ENCODE measurements at places on chromosomes 11 and 22. TPM values are rescaled to one million over a fixed set of nuclear protein-coding genes. Genes with fewer than 3 reads are reported as not detected.

DNA sequence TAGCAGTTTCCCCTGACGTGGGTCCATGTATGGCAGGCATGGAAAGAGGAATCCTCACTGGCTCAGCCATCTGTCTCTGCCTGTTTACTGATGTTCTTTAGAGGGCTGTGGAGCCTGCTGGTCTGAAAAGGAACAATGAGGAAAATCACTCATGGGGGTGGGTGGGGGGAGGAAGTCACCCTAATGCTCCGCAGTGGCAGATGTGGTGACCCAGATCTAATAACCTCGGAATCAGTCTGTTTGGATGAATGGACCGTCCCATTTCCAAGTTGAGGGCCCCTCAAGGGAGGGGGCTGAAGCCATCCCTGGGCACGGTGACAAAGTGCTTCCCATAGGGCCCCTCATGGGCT is 4.4 kb downstream of the BCR start:
- no peak overlapping the region for H3K4me3 ChIP-seq
- H3K27ac ChIP-seq: no peak overlapping the region
- H3K27me3 ChIP-seq: no peaks in the 10 kb centered on the region
- no peaks in the 10 kb centered on the region for H3K36me3 ChIP-seq

DNA sequence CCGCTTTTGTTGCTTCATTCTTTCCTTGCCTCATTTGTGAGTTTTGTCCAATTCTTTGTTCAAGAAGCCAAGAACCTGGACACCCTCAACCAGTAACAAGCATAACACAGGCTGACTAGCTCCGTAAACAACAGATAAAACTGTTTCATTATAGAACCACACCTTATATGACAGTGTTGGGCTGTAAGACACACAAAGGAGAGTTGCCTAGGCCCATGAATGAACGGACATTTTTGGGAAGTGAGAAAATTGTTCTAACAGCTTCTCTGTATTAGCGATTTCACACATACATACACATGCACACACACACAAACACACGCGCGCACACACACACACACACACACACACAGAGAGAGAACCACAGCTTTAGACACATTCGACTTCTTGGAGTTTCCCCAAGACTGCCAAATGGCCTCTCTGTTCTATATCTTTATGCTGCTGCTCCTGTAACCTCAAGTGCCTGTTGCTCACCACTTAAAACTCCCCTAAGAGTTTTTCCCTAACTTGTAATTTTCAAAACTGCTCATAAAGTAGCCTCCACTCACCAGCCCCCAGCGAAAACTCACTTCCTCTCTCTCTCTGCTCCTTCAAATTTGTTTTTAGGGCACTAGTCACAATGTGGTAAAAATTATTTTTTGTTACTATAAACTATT is 35.9 kb downstream of the CTSC start:
- no peaks in the 10 kb centered on the region for H3K36me3 ChIP-seq
- peak overlapping the region; percentile 89 for H3K27ac ChIP-seq
- no peak overlapping the region for H3K4me3 ChIP-seq

DNA sequence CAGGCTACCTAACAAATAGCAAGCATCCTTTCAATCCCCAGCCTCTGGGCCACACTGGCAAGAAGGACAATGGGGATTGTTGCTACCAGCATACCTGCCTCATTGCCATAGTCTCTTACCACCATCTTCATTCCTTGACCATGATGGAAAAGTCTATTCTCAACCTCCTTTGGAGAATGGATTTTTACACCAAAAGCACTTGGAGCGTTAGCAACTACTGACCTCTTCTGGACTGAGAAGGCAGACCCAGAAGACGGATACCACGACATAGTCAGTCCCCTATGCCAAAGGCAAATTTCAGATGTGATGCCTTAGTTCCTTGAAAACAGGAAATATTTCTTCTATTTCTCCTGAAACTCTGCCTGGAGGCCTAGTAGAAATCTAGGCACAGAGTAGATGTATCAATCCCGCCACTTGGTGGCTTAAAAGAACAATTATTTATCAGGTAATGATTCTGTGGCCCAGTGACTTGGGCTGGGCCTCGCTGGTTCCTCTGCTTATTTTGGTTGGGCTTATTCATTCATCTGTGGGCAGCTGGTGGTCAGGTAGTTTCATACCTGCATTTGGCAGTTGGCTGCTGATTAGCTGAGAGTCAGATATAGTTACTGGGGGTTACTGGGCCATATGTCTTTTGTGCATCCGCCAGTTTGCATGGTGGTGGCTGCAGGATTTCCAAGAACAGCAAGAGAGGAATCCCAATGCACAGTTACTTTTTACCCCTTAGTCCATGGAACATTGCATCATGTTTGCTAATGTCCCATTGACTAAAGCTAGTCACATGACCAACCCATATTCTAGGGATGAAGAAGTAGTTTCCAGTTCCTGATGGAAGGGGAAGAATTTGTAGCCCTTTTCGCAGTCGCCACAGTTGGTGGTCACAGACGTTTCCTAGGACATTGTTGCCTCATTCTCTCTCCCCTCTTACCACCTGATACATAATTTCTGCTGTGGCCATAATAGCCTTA is 75.2 kb downstream of the DHCR7 start:
- H3K4me1 ChIP-seq: no peaks in the 10 kb centered on the region
- H3K27me3 ChIP-seq: peaks cover 6% of the 10 kb centered on the region
- no peak overlapping the region for H3K4me3 ChIP-seq
- DNase-seq: peak; percentile 14

GRCh38 chr11:12765428-12765827 is 91.2 kb downstream of the TEAD1 start:
- peaks cover 24% of the 10 kb centered on the region for H3K4me1 ChIP-seq
- H3K36me3 ChIP-seq: peaks cover 2% of the 10 kb centered on the region
- H3K27ac ChIP-seq: no peak overlapping the region
- H3K4me3 ChIP-seq: no peak overlapping the region

DNA sequence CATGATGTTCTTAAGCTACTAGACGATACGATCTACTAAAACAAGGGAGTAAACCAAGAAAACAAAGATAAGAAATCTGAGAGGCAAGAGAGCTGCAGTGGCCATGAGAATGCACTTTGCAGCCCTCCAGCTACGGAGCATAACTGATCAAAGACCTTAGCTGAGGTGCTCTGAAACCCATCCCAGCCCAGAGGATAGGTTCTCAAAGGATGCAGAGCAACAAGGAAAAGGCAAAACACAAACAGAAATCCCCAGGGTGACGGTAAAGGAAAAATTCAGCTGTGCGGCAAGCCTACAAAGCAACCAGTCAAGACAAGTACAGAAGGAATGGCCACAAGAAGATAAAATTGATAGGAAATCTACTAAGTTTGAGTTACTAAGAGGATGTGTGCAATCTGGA is 32.5 kb upstream of the CFAP300 start:
- no peaks in the 10 kb centered on the region for H3K36me3 ChIP-seq
- no peak overlapping the region for H3K27ac ChIP-seq
- peaks cover 11% of the 10 kb centered on the region for H3K4me1 ChIP-seq
- H3K4me3 ChIP-seq: no peak overlapping the region

DNA sequence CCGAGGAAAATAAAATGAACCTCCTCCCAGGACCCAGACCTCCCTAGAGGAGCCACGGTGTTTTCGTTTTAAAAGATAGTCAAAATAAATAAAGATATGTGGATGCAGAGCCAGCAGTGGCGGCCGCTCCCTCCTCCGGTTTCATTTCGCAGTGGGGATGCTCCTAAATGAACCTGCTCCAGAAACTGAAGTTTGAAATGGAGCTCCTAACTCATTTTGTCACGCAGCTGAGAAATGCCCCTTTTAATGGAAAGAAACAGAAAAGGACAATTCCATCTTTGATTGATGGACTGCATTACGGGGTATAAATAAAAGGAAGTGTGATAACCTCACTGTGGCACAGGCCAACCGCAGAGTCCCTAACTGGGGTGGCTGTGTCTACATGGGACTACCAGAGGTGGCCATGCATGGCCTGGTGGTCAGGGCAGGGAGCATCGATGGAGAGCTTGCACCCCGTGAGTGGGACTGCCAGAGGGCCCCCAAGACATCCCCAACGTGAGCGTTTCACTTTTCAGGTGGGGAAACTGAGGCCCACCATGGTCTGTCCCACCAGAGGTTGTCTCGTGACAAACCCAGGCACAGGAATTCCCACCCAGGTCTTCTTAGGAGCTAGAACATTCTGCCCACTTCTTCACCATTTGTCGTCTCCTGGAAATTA is 426.6 kb downstream of the BRD1 start:
- H3K4me3 ChIP-seq: no peak overlapping the region
- H3K27me3 ChIP-seq: no peaks in the 10 kb centered on the region
- no peaks in the 10 kb centered on the region for H3K4me1 ChIP-seq

- H3K36me3 ChIP-seq: no peaks in the 10 kb centered on the region
- no peak overlapping the region for H3K27ac ChIP-seq
- DNase-seq: no peak
- H3K4me1 ChIP-seq: no peaks in the 10 kb centered on the region
These were observed 232.0 kb upstream of the TENM4 start for GRCh38 chr11:79672786-79673185.

DNA sequence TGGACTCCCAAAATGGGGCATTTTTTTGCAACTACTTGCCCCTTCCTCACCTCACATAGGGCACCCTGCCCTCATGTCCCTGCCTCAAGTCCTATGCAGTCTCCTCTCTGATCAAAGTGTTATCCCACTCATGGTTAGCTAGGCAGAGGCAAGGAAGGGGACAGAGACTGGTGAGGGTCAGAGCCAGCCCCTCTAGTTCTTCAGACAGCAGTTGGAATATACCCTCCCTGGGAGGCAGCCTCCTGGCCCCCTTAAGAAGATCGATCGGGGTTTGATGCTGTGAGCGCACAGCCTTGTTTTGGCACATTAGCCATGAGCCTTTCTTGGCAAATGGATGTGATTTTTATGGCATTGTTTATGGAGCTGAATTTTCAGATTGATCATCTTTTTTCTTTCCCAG is 436.9 kb downstream of the BUD13 start:
- no peak overlapping the region for H3K27ac ChIP-seq
- DNase-seq: no peak
- H3K4me3 ChIP-seq: no peak overlapping the region
- no peaks in the 10 kb centered on the region for H3K36me3 ChIP-seq
- no peaks in the 10 kb centered on the region for H3K27me3 ChIP-seq

- no peak for DNase-seq
- no peaks in the 10 kb centered on the region for H3K27me3 ChIP-seq
- H3K4me3 ChIP-seq: no peak overlapping the region
- no peaks in the 10 kb centered on the region for H3K36me3 ChIP-seq
- H3K27ac ChIP-seq: no peak overlapping the region
These were observed 17.6 kb upstream of the PRSS23 start for GRCh38 chr11:86782742-86783141.

DNA sequence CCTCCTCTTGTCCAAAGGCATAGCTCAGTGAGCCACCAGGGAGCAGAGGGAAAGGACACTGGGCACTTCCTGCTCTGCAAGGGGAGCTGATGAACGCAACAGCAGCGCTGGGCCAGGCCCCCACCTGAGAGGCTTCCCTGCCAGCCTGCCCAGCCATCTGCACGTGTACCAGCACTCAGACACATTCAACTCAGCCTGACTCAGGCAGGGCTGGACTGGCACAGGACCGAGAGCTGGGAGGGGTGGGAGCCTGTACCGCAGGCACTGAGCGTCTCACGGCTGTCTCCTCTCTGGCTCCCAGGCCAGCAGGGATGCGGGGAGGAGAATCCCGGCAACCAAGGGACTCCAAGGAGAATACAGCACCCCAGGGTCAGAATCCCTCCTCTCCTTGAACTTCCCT is 411.8 kb downstream of the CTTN start:
- DNase-seq: no peak
- H3K36me3 ChIP-seq: no peaks in the 10 kb centered on the region
- no peaks in the 10 kb centered on the region for H3K4me1 ChIP-seq
- H3K27me3 ChIP-seq: no peaks in the 10 kb centered on the region
- no peak overlapping the region for H3K4me3 ChIP-seq

DNA sequence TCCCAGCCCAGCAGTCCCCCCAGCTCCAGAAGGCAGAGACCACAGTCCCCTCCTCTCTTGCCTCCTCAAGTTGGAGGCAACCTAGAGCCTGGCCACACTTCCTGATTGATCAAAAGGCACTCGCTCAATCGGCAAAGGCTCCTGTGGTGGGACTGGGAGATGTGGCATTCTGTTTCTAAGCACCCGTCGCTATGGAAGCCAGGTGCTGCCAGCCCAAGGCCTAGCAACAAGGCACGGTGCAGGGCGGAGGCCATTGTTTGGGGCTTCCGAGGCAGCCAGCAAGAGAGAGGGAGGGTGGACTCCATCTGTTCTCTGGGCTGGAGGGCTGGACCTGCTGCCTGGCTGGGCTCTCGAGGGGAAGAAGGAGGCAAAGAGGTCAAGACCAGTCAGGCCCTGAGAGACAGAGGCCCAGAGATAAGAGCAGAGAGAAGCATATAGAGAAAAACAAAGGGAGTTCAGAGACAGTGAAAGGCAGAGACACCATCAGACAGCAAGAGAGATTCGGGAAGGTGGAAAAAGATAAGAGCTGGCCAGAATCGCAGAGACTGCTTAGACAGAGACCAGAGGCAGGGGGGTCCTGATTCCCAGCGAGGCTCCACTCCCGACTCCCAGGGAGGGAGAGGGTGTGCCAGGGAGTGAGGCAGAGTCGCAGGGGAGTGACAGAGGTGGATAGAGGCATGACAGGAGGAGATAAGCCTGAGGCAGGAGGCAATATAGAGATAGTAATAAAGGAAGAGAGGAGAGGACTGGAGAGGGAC is 21.2 kb downstream of the PDE2A start:
- no peak overlapping the region for H3K4me3 ChIP-seq
- DNase-seq: no peak
- H3K27me3 ChIP-seq: no peaks in the 10 kb centered on the region
- H3K4me1 ChIP-seq: peaks cover 10% of the 10 kb centered on the region
- H3K36me3 ChIP-seq: no peaks in the 10 kb centered on the region

DNA sequence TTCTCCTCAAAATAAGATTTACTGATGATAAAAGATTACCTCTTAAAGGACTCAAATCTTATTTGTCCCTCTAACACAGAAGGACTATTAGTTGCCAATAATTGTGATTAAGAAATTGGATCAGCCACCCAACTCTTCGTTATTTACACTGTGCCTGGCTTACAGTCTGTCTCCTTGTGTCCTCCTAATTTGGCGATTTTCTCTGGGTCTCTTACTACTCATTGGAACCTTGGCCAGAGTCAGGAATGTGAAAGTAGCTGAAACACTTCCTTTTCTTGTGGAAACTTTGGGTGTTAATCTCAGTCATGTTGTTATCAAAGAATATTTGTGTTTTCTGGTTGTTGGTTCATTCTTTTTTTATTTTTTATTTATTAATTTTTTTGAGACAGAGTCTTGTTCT is 83.2 kb downstream of the TEAD1 start:
- DNase-seq: no peak
- no peak overlapping the region for H3K4me3 ChIP-seq
- no peaks in the 10 kb centered on the region for H3K36me3 ChIP-seq
- peak overlapping the region; percentile 27 for H3K27ac ChIP-seq

GRCh38 chr11:124470561-124471227 is 25.2 kb upstream of the OR8B8 start:
- DNase-seq: no peak
- H3K4me1 ChIP-seq: no peaks in the 10 kb centered on the region
- no peaks in the 10 kb centered on the region for H3K36me3 ChIP-seq
- no peaks in the 10 kb centered on the region for H3K27me3 ChIP-seq

The FXYD6 gene
- total RNA-seq: 403 TPM

The CELSR1 gene
- 37.4 TPM for total RNA-seq

The MS4A6A gene
- total RNA-seq: 0.83 TPM

The MFRP gene
- not detected for total RNA-seq

The NFAM1 gene
- total RNA-seq: 2.1 TPM

The HBB gene
- total RNA-seq: not detected

The TECTA gene
- total RNA-seq: 2.9 TPM

The DGCR6L gene
- 89.6 TPM for total RNA-seq

The OR2AT4 gene
- total RNA-seq: not detected

Data from cardiac muscle cell (in vitro differentiated cells and primary cell).